ENCODE measurements at places on chromosomes 16 and 17. TPM values are rescaled to one million over a fixed set of nuclear protein-coding genes. Genes with fewer than 3 reads are reported as not detected.

- DNase-seq: no peak
These were observed 21.1 kb upstream of the MLKL start for GRCh38 chr16:74721716-74722115.

DNA sequence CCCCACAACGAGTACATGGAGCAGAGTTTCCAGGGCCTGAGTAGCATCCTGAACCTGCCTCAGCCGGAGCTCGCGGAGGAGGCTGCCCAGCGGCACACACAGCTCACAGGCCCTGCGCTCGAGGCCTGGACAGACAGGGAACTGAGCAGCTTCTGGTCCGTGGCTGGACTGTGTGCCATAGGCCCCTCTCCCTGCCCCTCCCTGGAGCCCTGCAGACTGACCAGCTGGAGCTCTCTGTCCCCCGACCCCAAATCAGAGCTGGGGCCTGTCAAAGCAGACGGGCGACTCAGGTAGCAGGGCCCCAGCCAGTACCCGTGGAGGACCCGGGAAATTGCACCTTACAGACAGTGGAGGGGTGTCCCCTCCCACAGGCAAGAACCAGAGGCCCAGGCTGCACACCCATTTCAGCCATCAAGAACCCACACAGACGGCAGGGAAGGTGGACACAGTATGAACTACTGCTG is 13.0 kb downstream of the MRPL27 start:
- DNase-seq: no peak

DNA sequence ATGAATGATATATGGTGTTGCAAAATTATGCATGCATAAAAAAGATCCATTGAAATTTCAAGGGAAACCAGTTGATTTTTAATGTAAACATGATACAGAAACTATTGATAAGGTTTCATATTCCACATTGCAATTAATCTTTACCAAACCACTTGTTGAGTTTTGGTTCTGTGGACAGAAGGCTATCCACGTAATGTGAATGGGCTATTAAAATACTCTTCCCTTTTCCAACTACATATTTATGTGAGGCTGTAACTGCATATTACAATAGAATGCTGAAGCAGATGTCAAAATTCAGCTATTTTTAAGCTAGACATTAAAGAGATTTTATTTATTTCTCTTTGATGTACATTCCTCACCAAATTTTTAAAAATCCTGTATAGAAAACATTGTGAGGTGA is 33.7 kb upstream of the VPS4A start:
- DNase-seq: no peak

DNA sequence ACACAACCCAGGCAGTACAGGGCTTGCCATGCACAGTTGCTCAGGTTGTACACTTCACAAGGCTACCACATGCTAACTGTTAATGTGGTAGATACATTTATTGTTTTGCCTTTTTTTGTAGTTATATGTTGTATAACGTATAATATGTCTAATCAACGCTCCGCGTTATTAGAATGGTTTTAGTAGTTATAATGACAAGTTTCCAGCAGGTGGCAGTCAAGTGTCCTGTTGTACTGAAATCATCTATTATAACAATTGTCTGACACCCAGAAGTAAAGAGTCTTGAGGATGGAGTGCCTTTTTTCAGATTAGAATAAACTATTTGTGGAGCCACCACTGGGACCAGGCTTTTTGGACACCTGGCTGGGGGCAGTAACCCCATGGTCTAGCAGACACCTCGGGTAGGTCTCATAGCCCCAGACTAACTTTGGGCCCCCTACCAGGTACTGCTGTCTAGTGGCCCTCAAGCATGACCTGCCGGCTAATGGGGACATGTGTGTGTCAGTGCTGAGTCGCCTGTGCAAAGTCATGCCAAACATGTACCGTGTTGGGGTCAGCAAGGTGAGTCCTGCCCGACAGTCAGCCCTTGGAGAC is 32.8 kb downstream of the MYO15A start:
- DNase-seq: peak; percentile 64

The MT1B gene
- not detected for polyA plus RNA-seq

The VEZF1 gene
- 22.3 TPM for polyA plus RNA-seq

GRCh38 chr16:1416521-1416941 is 2.0 kb upstream of the UNKL start:
- no peak for DNase-seq

GRCh38 chr16:67801883-67802282 is 4.5 kb downstream of the RANBP10 start:
- DNase-seq: no peak

DNA sequence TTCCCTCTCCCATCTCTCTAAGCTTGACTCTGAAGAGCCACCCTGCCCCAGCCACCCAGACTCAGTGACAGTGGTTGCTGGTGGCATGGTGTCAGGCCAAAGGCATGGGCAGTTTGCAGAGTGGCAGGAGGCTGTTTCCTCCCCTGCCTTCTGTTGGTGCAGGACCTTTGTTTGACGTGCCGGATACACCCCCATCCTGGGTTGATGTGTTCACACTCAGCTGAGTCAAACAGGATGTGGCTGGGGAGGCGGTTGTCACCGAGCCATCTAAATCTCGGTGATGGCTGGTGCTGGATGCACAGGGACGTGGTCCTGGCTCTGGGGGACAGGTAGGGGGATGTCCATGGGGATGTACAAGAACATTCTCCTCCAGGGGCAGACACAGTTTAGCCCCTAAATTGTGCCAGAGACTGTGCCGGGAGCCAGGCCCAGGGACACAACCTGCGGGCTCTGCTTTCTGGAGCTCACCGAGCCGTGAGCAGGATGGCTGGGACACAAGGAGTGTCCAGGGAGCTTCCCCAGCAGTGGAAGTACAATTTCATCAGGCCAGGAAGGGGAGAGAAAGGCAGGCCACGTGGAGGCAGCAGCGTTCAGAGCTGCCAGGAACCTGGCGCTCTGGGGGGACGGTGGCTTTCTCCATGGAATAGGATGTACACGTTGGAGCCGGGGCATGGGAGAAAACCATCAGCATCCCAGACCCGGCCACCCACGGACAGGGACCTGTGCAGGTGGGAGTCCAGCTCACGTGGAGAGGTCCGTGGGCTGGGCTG is 264.2 kb downstream of the SEC14L1 start:
- peak; percentile 68 for DNase-seq

DNA sequence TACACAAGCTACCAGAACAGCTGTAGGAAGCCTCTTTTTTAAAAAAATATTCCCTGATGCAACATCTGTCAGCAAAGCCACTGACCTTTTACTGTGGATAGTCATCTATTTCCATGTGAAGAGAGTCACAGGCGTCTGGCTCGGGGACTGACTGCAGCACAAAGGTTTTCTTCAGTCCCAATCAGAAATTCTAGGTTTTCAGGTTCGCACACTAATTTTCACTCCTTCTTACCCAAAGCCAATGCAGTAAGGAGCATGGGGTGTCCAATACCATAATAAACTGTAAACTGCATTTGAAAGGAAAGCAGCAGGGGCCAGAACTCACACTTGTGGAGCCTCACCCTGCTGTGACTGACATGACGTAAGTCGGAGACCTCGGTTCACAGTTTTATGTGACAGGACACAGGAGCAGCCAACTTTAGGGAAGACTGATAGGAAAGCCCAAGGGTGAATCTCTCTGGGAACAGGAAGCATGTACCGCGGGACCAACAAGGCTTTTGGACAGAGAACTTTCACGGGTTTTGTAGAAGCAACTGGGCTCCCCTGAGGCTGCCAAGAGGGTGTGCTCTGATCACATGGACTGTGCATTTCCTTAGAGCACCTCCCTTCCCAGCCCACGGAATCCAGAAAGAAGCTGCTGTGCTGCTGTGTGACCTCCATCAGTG is 9.1 kb upstream of the TMEM100 start:
- DNase-seq: peak; percentile 32

The TPSB2 gene
- polyA plus RNA-seq: not detected

GRCh38 chr16:81384006-81384405 is 60.6 kb upstream of the CMIP start:
- no peak for DNase-seq

GRCh38 chr16:84534815-84535214 is 30.4 kb upstream of the MEAK7 start:
- DNase-seq: no peak

GRCh38 chr17:49016775-49017463 is 19.7 kb downstream of the IGF2BP1 start:
- DNase-seq: peak; percentile 92

The HBM gene
- not detected for polyA plus RNA-seq

DNA sequence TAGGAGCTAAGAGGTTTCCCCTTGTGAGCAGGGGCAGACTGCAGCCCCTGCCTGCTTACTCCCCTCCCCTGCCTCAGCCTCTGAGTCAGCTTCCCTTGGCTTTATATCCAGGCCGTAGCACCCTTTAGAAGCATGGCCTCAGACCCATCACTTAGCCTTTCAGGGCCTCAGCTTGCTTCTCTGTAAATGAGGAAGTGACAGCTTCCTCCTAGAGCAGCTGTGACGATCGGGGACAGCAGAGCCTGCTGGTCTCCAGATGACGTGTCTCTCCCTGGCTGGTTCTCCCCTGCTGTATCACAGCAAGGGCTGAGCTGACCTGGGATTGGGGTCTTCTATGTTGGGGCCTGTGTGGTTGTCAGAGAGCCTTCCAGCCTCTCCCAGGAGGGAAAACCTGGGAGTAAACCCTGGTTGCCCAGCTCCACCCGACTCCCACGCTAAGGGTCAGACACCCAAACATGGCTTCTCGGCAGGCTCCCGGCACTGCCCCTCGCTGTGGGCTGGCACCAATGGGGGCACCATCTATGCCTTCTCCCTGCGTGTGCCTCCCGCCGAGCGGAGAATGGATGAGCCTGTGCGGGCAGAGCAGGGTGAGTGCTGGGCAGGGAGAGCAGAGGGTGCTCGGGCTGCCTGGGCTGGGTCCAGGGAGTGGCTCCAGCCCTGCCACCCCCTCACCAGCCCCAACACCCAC is 16.3 kb upstream of the MYO15B start:
- DNase-seq: peak; percentile 21

The TBC1D10B gene
- polyA plus RNA-seq: 51.3 TPM

GRCh38 chr16:77330332-77331042 is 104.3 kb downstream of the ADAMTS18 start:
- DNase-seq: no peak

DNA sequence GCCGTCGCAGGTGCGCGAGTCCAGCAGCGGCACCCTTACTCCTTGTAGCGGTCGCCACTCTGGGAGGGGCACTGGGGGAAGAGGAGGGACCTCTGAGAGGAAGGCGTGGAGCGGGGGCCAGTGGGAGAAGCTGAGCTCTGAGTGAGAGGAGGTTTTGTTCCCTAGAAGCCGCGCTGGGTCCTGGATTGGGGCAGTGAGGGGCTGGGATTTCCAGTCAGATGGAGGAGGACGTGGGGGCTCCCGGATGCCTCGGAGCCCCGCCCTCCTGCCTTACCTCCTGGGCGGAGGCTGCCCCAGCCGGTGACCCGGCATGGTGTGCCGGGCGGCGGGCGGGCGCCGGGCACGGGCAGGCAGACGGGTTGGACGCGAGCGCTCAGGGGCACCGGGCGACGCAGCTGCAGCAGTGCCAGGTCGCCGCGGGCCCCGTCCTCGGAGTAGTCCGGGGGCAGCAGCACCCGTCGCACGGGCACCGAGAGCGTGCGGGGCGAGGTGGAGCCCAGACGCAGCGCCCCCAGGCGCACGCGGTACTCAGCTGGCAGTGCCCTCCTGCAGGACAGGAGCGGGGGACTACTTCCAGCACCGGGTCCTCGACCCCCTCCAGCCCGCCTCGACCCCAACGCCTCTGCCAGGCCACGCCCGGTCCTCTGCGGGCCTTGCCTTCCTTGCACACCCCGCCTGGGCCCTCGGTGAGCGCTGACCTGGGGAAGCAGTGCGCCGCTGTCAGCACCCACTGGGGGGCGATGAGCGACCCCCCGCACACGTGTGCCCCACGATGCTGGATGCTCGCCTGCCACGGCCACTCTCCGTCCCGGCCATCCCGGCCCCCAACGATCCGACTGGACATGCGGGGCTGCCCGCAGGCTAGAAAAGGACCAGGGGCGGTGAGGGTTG is 2.0 kb downstream of the PRSS33 start:
- DNase-seq: no peak

DNA sequence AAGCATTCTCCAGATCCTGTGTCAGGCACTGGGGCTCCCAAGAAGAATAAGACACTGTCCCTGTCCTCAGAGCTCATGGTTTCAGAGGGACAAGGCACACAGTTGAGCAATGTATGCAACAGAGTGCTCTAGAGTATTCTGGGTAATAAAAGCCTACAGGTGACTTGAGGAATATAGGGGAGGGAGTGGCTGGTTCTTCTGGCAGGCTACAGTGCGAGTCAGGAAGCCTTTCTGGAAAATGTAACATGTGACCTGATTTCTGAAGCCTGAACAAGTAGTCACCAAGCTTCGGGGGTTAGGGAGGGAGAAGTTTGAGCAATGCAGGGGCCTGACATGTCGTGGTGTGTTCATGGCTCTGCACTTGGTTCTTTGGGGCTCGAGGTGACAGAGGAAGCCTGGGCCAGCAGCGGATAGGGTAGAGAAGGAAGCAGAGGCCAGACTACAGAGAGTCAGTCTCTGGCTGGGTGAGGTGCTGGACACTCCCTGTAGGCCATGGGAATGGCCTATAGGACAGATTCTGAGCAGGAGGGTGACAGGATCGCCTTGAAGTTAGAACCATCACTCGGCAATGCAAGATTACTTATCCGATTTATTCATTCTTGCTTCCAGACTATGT is 16.0 kb upstream of the LRRC75A start:
- DNase-seq: no peak

DNA sequence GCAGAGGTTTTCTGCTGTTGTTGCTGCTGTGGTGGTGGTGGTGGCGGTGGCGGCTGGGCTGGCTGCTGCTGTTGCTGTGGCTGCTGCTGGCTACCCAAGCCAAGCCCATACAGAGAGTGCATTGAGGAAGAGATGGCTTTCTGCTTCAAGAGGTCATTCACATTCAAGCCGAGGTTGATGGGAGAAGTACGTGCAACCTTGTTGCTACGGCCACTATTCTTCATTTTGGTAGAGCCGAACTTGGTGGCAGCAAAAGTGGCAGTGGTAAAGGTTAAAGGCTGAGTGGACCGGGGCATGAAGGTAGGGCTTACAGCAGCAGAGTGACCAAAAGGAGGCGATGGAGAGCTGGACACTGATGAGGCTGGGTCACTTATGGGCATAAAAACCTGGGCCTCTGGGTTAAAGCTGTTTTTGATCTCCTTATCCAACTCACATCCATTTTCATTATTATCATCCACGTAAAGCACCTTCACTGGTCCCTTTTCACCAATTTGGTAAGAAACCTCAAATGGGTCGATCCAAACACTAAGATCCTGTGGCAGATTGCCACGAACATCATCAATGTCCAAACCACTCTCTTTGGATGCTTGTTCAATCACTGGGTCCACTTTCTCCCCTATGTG is 2.8 kb downstream of the TOB1 start:
- peak; percentile 59 for DNase-seq

The NUPR1 gene
- polyA plus RNA-seq: not detected

DNA sequence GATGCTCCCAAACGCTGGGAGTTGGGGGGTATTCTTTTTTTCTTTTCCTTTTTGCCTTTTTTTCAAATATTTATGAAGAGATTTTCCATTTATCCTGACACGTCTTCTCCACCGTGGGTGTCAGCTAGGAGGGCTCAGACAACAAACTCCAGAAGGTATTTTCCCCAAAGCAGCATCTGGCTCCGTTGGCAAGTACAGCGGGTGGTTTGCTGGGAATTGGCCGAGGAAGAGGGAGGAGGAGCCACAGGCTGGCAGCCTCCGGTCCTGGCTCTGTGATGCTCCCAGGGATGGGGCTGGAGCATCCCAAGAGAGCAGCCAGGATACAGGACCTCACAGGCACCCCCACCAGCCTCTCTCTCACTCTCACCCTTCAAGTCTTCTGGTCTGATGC is 10.9 kb upstream of the CACNG4 start:
- no peak for DNase-seq

All from cardiac muscle cell (in vitro differentiated cells and primary cell).